ENCODE measurements at places on chromosomes 4 and X. TPM values are rescaled to one million over a fixed set of nuclear protein-coding genes. Genes with fewer than 3 reads are reported as not detected.

Gene STK26
- total RNA-seq: 12.6 TPM

Gene SLC10A4
- 8.0 TPM for total RNA-seq

Gene PAGE4
- not detected for total RNA-seq

Gene RNF150
- 0.26 TPM for total RNA-seq

Data from A549 treated with CpdA at 1 μM for 4 hours (cell line).